ENCODE measurements at places on chromosomes 3 and 15.

GRCh38 chr3:168094580-168094876, 1.2 kb downstream of the GOLIM4 start:
- no peak for DNase-seq

GRCh38 chr3:14224895-14225294, 46.3 kb downstream of the LSM3 start:
- no peak for DNase-seq

DNA sequence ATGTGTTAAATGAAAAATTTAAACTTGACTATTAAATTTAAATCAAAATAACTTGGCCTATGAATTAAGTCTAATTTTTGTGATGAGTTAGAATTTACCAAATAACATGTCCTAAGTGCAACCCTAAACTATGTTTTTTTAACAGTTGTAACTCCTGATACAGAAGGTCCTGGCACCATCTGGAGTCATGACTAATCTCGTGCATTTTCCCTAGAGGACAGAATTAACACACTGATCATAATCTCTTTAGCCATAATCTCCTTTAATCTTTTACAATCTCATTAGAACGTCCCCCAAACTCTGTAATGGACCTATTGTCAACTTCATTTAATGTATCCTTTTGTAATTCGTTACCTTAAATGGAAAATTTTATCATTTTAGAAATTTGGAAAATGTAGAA, 100.6 kb downstream of the SUCNR1 start:
- DNase-seq: no peak

DNA sequence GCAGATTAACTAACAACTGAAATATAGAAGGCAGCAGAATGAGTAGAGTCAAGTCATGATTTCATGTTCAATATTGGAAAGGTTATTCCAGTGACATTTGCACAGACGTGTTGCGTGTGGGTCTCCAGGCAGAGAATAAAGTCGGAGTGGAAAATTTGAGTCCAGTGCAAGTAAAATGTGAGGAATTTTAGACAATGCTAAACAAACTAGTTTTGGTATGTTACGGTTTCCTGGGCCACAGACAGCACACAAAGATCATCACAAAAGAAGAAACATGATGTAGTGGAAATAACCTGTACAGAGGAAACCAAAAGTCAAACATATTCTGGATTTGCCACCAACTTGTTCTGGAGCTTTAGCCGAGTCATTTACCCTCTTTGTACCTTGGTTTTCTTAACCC, 367 bp downstream of the OR4F6 start:
- DNase-seq: no peak

DNA sequence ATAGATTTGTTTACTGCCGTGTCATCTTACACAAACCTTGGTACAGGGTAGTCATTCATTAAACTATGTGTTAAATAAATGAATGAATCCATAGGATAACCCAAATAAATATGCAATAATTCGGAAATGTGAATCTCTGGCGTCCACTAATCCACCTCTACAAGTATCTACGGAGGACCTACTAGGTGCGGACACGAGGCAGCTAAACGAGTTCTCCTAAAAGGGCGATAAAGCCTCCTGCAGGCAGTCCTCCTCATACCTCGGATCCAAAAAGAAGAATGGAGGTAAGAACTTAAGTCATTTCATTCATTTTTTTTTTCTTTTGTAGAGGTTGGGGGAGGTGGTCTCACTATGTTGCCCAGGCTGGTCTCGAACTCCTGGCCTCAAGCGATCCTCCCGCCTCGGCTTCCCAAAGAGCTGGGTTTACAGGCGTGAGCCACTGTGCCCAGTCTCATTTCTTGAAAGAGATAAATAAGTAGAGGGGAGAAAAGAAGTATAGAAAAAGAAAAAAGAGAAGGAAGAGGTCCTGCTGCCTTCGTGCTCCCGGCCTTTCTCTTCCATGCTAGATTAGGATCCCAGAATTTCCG, 706 bp upstream of the RPL35A start:
- no peak for DNase-seq

GRCh38 chr3:12553921-12554391, 2.9 kb upstream of the MKRN2 start:
- peak; percentile 78 for DNase-seq

- no peak for DNase-seq
Observed at GRCh38 chr3:155585384-155585783, 159.5 kb downstream of the PLCH1 start.

- no peak for DNase-seq
Observed at GRCh38 chr15:86060674-86061073, 19.0 kb upstream of the AGBL1 start.

GRCh38 chr3:112777811-112778210, 68.9 kb downstream of the CD200R1L start:
- no peak for DNase-seq

DNA sequence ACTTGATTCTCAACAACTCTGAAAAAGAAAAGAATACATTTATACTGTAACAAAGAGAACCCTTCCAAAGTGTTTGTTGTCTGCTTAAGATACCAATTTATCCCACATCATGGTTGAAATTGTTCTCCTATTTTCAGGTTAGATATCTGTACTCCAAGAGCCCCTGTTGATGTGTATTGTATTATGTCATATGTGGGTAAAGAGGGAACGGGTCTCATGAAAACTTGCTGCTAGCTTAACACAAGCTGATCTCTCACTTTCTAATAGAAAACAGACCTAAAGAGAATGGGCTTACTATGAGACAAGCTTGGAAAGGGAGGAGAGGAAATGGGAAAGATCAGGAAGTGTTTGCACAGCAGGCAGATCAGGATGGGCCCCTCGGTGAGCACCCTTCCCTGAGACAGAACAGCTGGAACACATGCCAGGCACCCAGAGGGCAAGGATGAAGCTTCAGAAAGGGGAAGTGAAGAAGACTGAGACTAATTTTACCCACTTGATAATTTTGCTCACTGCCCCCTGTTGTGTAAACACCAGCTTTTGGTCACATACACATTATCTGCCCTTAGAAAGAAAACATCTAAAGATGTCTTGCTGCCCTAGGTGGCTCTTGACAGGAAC, 747.9 kb upstream of the CCDC54 start:
- DNase-seq: no peak

DNA sequence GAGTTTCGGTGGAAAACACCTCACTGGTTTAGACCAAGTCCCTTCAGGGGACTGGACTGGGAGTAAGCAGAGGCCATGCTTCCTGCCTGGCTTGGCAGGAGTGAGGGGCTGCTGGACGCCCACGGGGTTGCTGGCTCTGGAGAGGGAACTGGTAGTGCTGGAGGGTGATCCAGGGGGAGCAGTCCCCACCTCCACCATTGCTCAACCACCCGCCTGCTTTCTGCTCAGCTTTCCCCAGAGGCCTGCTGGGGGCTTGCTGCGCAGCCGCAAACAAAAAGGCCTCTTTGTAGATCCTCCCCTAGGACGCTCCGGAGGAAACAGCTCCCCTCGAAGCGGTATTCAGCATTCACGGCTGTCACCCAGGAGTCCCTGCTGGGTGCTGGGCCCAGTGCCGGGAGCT, 33.5 kb downstream of the EBLN2 start:
- DNase-seq: no peak

- no peak for DNase-seq
Observed at GRCh38 chr3:164537485-164537884, 540.8 kb downstream of the SI start.

- DNase-seq: no peak
Observed at GRCh38 chr15:76185716-76186115, 125.6 kb downstream of the ETFA start.

DNA sequence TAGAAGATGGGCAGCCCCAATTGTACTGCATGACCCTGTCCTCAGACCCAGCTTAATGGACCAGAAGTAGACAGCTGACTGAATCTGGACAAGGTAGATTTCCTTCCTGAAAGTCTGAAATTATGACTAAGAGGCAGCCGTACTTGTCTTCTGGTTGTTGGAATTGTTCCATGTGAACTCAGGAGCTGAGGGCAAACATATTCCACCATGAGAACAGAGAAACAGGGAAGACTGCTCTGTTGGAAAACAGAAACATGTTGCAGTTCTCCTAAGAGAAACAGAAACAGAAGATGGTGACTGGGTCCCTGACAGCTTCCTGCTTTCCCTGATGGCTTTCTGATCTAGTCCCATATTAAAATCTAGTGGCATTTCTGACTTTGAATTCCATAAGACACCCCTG, 24.1 kb downstream of the POPDC2 start:
- no peak for DNase-seq

DNA sequence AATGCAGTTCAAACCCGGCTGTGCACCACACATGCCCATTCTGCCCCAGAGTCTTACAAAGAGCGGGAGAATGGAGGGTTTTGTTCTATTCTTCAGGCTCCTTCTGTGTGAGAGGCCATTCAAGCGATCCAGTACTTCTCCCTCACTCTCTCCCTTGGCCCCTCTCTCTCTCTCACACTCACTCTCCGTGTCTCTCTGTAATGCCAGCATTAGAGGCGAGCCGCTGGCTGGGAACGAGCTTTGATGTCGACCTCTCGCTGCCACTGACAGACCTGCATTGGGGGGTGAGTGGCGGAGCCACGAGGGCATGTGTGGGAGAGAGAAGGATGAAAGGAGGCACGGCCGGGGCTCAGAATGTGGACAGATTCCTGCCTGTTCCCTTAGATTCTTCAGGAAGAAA, 231.7 kb upstream of the ARRDC4 start:
- no peak for DNase-seq

GRCh38 chr3:98259707-98260106, 4.3 kb upstream of the OR5H6 start:
- DNase-seq: no peak

DNA sequence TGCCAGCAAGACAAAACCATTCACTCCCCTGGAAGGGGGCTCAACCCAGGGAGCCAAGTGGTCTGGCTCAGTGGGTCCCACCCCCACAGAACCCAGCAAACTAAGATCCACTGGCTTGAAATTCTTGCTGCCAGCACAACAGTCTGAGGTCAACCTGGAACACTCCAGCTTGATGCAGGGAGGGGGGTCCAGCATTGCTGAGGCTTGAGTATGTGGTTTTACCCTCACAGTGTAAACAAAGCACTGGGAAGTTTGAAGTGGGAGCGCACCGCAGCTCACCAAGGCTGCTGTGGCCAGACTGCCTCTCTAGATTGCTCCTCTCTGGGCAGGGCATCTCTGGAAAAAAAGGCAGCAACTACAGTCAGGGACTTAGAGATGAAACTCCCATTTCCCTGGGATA, 81.7 kb downstream of the MSL2 start:
- no peak for DNase-seq

DNA sequence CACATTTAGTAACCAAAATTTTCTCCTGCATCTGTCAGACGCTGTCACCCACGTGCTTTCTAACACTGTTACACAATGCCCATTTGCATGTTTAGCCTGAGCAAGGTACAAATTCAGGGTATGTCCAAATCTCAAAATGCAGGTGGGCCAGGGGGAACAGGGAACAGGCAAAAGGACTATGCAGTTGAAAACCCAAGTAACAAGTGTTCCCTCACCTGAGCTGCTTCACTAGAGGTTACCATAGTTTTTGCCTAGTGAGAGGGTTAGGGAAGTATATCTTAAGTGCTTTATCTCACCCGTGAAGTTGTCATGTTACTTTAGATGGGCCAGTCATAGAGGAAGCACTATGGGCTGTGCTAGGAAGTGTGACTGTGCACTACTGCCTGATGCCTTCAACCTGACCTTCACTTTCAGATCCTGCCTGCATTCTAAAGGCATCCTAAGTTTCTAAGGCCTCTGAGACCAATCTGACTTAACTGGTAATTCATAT, 6.0 kb upstream of the TMEM87A start:
- no peak for DNase-seq
